Transverse colon (tissue), 4 donors: ENCODE measurements at places on chromosomes 13 and 19. TPM values are rescaled to one million over a fixed set of nuclear protein-coding genes. Genes with fewer than 3 reads are reported as not detected.

The FREM2 gene
- 2.2 TPM for total RNA-seq

The DCT gene
- total RNA-seq, result not detected

The C19orf67 gene
- total RNA-seq, result 1.1 TPM

The ZNF534 gene
- not detected for total RNA-seq

The CNFN gene
- 2.7 TPM for total RNA-seq

The SH2D3A gene
- total RNA-seq, result 65.1 TPM

The VAV1 gene
- 3.8 TPM for total RNA-seq

The FTL gene
- total RNA-seq, result 3,935 TPM

The C13orf42 gene
- not detected for total RNA-seq

The TSKS gene
- total RNA-seq, result 0.32 TPM

The NXNL1 gene
- not detected for total RNA-seq

The COQ8B gene
- total RNA-seq, result 34.3 TPM
